ENCODE measurements at places on chromosomes 7 and 10. TPM values are rescaled to one million over a fixed set of nuclear protein-coding genes. Genes with fewer than 3 reads are reported as not detected.

The YWHAG gene
- total RNA-seq: 127 TPM

The CFAP43 gene
- 0.19 TPM for total RNA-seq

The LMOD2 gene
- total RNA-seq: not detected

The ZNF37A gene
- 19.0 TPM for total RNA-seq

The FAM241B gene
- total RNA-seq: 10.9 TPM

The FAM25C gene
- total RNA-seq: not detected

The NXPH1 gene
- total RNA-seq: not detected

DNA sequence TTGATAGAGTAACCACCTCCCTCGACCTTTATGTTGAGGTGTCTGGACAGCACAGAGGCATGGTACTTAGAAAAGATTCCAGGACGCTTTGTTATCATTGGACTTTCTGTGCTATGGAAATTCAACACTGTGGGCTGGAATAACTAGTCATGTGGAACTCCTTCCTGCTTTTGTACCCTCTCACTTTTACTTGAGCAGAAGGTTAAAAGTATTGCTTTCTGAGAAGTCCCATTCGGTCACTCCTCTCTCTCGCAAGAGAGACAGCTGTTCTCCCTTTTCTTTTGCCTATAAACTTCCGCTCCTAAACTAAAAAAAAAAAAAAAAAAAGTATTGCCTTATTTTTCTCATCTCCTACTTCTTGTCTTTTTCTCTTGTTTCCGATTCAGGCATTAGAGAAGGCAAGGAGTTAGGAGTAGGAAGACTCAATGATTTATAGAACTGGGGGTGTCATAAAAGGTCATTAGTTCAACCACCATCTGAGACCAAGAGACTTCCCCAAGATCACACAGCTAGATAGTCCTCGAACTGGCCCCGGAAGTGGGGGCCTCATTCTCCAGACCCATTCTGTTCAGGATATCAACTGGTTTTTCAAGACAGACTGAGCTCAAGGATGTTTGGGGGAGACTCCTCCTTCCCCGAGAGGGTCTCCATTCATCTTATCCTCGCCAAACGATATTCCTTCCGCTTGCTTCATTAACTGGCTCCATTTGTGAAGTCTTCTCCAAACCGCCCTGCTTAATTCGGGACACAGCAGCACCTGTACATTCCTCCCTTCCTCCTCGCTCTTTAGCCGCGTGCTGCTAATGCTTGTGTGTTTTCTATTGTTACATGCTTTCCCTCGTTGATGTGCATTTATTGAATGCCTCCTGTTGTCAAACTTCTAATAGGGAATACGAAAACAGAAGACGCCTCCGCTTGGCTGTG, 995 bp upstream of the INPP5F start:
- DNase-seq: peak; percentile 17

GRCh38 chr10:5576780-5577624, 52.2 kb downstream of the CALML3 start:
- DNase-seq: no peak

DNA sequence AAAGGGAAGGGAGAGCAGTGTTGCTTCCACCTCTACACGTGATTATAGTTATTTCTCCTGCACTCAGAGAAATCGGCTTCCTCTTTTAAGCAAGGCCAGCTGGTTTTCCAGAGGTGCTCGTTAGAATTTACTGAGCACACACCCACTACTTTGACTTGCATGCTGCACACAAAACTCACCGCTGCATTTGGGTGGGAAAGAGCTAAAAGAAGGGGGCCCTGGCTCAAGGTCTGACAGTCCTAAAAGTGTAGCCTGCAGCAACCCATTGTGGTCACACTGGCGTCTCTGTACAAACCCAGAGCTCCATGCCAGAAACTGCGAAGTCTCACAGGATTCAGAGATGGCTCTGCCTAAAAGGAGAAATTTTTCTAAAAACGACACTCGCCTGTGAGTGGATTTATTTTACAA, 133.7 kb downstream of the SLC25A13 start:
- DNase-seq: no peak

DNA sequence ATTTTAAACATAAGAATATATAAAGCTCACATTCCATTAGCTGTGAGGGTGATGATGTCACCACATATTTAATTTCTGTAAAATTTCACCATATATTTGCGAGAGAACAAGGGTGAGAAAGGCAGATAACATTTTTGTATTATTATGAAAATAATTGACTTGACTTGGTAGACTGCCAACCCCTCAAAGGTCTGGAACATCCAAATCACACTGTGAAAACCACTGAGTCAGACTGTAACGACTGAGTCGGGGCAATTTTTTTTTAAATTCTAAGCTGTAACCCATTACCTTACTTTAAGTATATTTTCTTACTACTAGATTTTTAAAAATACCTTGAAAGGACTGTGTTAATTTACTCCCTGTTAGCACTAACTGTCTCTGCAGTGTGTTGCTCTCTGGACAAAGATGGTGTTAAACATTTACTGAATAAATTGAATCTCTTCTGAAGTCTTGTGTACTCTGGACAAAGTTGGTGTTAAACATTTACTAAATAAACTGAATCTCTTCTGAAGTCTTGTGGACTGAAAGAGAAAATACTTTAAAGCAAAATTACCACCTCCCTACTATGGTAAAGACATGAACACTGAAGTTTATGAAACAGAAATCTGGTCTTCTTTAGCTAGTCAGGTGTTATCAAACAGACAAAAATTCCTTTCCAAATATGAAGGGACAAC, 14.1 kb downstream of the PDZD8 start:
- no peak for DNase-seq

GRCh38 chr7:361680-362401, 71.9 kb downstream of the FOXL3 start:
- no peak for DNase-seq

DNA sequence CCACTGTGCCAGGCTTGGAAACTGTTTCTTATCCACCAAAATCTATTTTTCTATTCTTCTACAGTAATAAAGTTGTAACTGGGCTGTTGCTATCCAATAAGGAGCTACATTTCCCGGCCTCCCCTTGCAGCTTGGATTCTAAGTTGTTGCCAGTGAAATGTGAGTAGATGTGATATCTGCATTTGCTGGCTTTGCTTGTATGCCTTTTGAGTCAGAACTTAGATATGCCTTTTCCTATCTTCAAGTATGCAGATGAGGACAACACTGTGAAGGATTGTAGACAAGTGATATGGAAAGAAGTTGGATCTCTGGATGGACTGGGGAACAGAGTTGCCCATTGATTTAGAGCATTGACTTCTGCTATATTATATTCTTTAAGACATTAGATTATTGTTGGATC, 236.9 kb downstream of the REEP3 start:
- DNase-seq: no peak

GRCh38 chr7:156651474-156651873, 10.9 kb downstream of the RNF32 start:
- no peak for DNase-seq

GRCh38 chr7:16730937-16731336, 22.6 kb upstream of the TSPAN13 start:
- no peak for DNase-seq

DNA sequence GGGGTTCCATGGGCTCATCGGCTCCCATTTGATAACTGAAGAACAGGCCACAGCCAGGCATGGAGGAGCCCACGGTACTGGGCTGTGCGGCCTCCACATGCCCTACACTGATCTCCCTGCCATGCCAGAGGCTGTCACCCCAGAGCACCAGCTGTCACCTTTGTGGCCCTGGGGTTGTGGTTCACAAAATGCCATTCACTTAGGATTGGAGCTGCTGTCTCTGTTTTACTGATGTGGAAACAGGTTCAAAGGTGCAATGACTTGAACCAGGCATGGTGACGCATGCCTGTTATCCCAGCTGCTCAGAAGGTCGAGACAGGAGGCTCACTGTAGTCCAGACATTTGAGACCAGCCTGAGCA, 4.3 kb upstream of the UPK3B start:
- DNase-seq: no peak

GRCh38 chr10:97512993-97513392, 14.3 kb downstream of the UBTD1 start:
- no peak for DNase-seq

- peak; percentile 77 for DNase-seq
These were observed 122.3 kb upstream of the LYZL2 start for GRCh38 chr10:30751678-30752331.

DNA sequence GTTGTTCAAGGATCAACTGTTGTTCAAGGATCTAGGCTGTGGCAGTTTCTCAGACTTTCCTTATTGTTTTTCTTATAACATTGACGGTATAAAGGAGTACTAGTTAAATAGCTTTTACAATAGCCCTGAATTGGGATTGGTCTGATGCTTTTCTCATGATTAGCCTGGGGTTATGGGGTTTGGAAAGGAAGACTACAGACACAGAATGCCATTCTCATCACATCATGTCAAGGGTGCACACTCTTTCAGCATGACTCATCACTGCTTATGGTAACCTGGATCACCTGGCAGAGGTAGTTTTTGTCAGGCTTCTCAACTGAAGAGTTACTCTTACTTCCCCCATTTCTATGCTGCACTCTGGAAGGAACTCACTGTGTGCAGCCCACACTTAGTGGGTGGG, 194.2 kb upstream of the NPSR1 start:
- DNase-seq: no peak

- peak; percentile 56 for DNase-seq
These were observed 75.1 kb downstream of the EBF3 start for GRCh38 chr10:129888784-129889616.

DNA sequence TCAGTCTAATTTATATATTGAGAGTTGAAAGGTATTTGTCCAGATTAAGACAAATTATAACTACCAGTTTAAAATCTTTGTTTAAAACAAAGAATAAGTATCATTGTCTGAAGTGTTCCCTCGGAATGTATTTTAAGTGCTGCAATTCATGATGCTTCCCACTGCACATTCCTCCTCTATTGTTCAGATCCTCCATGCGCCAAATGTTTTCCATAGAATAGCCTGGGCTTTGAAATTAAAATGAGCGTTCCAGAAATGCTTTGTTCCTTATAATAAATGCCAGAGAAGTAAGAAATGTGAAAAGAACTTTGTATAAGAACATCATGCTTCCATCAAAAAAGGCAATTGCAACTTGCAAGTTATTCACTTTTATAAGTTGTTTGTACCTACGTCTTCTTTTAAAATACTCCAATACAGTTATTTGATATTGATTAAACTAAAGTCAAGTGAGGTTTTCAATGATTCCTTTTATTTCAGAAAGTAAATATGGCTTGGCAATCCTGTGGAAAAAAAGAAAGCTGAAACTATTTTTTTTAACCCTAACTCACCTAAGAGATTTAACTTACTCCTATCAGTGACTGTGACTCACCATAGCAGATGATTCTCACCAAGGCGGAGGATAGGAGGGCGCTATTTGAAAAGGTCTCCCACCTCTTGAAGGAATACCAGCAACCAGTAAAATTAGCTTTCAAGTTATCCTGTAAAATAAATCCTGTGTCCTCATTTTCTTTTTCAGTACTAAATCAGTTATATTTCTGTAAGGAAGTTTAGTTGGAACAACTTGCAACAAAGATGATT, 85.8 kb downstream of the CTNNA3 start:
- no peak for DNase-seq
